ENCODE measurements at places on chromosomes 2 and 18.

DNA sequence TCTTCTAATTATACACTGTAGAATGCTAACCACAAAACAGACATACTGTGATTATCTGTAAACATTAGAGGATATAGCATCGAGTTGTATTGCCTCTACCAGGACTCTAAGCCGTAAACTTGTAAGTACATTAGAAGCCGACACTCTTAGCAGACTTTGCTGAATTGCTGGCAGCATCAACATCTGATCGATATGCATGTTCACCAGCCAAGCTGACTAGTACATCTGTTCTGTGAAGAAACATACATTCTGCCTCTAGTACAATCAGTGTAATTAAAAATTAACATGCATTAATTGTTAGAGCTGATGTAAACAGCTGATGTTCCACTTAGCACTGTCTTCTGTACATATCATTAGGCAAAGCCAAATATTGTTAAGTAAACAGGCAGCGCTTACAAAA is 502.2 kb downstream of the NR4A2 start:
- no peak for DNase-seq

DNA sequence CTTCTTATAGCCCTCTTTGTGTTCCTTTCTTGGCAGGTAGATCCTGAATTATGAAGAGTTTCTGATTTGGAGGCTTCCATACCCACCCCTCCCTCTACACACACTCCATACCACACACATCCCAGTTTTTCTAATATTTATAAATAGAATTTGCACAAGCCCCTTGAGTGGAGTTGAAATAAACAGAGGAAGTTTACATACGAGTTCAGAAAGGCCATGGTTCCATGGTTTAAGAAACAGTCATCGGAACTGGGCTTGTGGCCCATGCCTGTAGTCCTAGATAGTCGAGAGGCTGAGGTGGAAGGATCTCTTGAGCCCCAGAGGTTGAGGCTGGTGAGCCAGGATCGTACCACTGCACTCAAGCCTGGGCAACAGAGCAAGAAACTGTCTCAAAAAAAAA is 62.7 kb upstream of the TANC1 start:
- no peak for DNase-seq

- no peak for DNase-seq
These were observed 74.4 kb downstream of the PLCL1 start for GRCh38 chr2:197878792-197879191.

DNA sequence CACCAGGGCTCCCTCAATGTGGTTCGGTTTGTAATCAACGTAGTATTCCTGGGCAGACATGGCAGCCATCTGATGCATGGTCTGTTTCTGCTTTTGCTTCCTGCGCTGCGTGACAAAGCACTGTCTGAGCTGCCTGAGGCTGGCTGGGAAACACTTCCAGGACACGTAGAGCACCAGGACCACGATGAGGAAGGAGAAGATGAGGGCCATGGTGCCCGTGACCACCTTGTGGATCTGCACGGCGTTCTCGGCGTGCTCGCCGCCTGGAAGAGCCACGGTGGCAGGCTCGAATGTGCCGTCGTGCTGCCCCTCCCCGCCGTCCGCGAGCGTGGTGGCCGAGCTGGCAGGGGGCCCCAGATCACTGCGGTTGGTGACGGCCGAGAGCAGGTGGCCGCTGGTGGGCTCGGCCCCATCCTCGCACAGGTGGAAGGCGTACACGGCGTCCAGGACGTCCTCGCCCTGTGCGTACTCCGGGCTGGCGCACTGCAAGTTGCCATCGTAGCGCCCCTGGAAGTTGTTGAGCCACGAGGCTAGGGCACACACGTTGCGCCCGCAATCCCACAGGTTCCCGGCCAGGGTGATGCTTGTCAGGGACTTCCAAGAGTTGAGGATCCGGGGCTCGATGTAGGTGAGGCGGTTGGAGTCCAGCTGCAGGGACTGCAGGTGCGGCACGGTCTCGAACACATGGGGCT is 2.1 kb downstream of the LRRTM1 start:
- no peak for DNase-seq
